ENCODE measurements at places on chromosomes 3 and 15. TPM values are rescaled to one million over a fixed set of nuclear protein-coding genes. Genes with fewer than 3 reads are reported as not detected.

GRCh38 chr3:130795396-130795795, 48.8 kb upstream of the PIK3R4 start:
- H3K4me1 ChIP-seq: no peaks in the 10 kb centered on the region
- no peak overlapping the region for H3K4me3 ChIP-seq
- no peak for DNase-seq
- no peak overlapping the region for H3K27ac ChIP-seq
- no peaks in the 10 kb centered on the region for H3K36me3 ChIP-seq

GRCh38 chr3:120903221-120903620, 4.8 kb upstream of the STXBP5L start:
- no peaks in the 10 kb centered on the region for H3K36me3 ChIP-seq
- no peak overlapping the region for H3K27ac ChIP-seq
- no peak overlapping the region for H3K4me3 ChIP-seq
- H3K27me3 ChIP-seq: no peaks in the 10 kb centered on the region

- H3K4me3 ChIP-seq: no peak overlapping the region
- no peak overlapping the region for H3K27ac ChIP-seq
- DNase-seq: no peak
- no peaks in the 10 kb centered on the region for H3K4me1 ChIP-seq
Measured at GRCh38 chr15:48089702-48090101, 31.1 kb upstream of the SLC24A5 start.

GRCh38 chr3:196629228-196629627, 10.3 kb upstream of the NRROS start:
- no peaks in the 10 kb centered on the region for H3K27me3 ChIP-seq
- no peak overlapping the region for H3K4me3 ChIP-seq
- H3K4me1 ChIP-seq: peaks cover 7% of the 10 kb centered on the region
- H3K27ac ChIP-seq: no peak overlapping the region
- no peaks in the 10 kb centered on the region for H3K36me3 ChIP-seq

DNA sequence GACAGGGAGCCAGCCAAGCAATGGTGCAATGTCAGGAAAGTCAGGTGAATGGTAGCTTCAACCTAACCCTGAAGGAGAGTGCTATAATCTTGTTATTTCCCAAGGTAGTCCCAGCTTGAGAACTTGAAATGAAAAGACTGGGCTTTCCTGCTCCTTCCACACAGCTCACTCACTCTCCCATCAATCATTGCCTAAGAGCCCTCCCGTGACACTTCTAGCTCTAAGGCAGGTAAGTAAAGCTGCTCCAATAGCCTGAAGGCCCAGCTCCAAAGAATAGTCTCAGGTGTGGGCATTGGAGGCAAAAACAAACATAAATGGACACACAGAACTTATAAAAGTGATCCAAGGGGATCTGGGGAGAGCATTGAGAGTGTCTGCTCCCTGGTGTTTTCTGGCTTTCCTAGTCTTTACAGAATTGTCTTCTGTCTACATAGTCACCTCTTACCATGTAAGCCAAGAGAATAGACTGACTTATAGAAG, 63.1 kb upstream of the TBC1D5 start:
- H3K4me3 ChIP-seq: no peak overlapping the region
- no peaks in the 10 kb centered on the region for H3K27me3 ChIP-seq
- no peaks in the 10 kb centered on the region for H3K36me3 ChIP-seq
- DNase-seq: no peak
- H3K4me1 ChIP-seq: no peaks in the 10 kb centered on the region
- no peak overlapping the region for H3K27ac ChIP-seq

- H3K36me3 ChIP-seq: no peaks in the 10 kb centered on the region
- no peak overlapping the region for H3K27ac ChIP-seq
- H3K4me1 ChIP-seq: no peaks in the 10 kb centered on the region
Measured at GRCh38 chr3:181637456-181637855, 74.3 kb upstream of the SOX2 start.

DNA sequence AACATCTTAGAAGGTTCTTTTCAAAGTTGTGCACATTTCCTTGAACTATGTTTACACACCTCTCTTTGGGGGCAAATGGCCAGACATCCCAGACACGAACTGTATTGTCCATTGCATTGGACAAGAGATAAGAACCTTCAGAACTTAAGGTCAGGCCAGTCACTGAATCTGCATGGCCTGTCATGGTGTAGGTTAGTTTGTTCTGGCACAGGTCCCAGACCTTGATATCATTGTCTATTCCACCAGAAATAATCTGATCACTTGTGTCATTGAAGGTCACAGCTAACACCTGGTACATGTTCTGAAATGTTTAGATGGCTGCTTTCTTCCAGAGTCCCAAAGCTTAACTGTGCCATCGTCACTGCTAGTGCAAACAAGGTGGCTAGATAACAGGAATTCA, 55.7 kb downstream of the KCNAB1 start:
- DNase-seq: no peak
- no peak overlapping the region for H3K4me3 ChIP-seq
- H3K27me3 ChIP-seq: no peaks in the 10 kb centered on the region
- no peaks in the 10 kb centered on the region for H3K36me3 ChIP-seq
- H3K4me1 ChIP-seq: no peaks in the 10 kb centered on the region

- H3K27ac ChIP-seq: no peak overlapping the region
- H3K4me1 ChIP-seq: no peaks in the 10 kb centered on the region
- no peaks in the 10 kb centered on the region for H3K36me3 ChIP-seq
- no peaks in the 10 kb centered on the region for H3K27me3 ChIP-seq
- H3K4me3 ChIP-seq: no peak overlapping the region
Measured at GRCh38 chr3:166190360-166190759, 353.1 kb upstream of the BCHE start.

DNA sequence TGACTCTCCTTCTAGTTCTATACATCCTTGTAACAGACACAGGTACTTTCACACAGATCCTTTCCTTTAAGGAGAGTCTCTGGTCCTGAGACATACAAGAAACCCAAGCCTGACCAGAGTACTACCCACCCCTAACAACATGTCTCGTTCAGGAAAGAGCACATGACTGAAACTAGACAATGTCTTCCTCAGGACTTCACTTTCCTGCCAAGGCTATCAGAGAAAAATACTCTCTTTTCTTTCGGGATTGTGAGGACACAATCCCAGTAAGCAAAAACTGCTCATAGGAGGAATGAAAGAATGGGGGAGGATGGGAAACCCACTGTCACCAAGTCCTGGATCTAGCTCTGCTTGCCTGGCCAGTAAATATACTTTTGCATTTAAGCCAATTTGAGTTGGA, 11.5 kb upstream of the ANKRD28 start:
- no peaks in the 10 kb centered on the region for H3K27me3 ChIP-seq
- DNase-seq: no peak
- H3K27ac ChIP-seq: no peak overlapping the region
- no peak overlapping the region for H3K4me3 ChIP-seq

DNA sequence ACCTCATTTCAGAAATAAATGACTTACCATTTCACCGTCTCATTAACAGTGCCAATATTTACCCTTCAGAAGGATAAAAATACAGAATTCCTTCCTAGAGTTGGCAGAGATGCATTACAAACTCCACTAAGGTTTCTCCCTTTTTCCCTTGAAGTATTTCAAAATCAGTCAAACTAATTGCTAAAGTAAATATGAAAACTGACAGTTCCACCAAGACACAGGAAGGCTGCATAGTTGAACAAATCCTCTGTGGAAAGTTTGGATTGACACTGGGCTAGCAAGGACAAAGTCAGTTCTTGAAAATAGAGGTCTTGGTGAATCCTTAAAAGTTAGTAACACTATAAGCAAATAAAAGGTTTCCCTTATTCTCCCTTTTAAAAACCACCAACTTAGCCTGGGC, 34.5 kb downstream of the DCP1A start:
- no peaks in the 10 kb centered on the region for H3K36me3 ChIP-seq
- H3K4me1 ChIP-seq: no peaks in the 10 kb centered on the region
- H3K27me3 ChIP-seq: no peaks in the 10 kb centered on the region
- no peak overlapping the region for H3K27ac ChIP-seq
- H3K4me3 ChIP-seq: no peak overlapping the region
- no peak for DNase-seq

C3orf20 gene
- 0.08 TPM for total RNA-seq

PLA2G4D gene
- total RNA-seq: 0.27 TPM

NDUFB5 gene
- 159 TPM for total RNA-seq

PSTPIP1 gene
- 3.7 TPM for total RNA-seq
